ENCODE measurements at places on chromosomes 1 and 21.

- DNase-seq = no peak
Observed at GRCh38 chr1:239426821-239427475, 40.6 kb downstream of the CHRM3 start.

DNA sequence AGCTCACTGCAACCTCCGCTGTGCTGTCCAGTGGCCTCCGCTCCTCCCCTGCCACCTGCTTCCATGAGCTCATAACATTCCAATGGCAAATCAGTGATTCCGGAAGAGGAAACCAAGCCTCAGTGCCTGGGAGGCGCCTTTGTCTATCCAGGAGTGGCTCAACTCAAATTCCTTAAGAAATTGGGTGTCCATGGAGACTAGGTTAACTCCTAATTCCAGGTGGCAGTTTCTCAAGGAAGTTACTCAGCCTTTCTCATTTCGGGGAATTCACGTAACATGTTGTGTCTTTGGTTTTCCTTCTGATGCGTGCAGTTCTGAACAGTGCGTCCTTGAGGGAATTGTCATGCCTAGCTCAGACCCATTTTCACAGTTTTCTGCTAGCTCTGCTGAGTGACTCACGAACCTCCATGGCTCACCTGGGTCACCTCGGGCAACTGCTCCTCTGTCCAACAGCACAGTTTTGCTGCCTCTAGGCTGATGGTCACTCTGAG lies 89.9 kb upstream of the DSCAM start:
- no peak for DNase-seq

- no peak for DNase-seq
Observed at GRCh38 chr1:5405263-5405662, 587.0 kb downstream of the NPHP4 start.

DNA sequence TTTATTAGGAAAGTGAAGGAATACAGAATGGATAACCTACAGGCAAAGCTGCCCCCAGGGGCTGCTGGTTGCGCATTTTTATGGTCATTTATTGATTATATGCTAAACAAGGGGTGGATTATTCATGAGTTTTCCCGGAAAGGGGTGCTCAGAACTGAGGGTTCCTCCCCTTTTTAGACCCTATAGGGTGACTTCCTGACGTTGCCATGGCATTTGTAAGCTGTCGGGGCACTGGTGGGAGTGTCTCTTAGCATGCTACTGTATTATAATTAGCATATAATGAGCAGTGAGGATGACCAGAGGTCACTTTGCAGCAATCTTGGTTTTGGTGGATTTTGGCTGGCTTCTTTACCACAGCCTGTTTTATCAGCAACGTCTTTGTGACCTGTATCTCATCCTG lies 5.9 kb upstream of the ASAP3 start:
- DNase-seq = no peak

- no peak for DNase-seq
Observed at GRCh38 chr1:97281962-97282361, 560.4 kb downstream of the PTBP2 start.

- no peak for DNase-seq
Observed at GRCh38 chr1:225921734-225922709, 2.0 kb downstream of the PYCR2 start.

DNA sequence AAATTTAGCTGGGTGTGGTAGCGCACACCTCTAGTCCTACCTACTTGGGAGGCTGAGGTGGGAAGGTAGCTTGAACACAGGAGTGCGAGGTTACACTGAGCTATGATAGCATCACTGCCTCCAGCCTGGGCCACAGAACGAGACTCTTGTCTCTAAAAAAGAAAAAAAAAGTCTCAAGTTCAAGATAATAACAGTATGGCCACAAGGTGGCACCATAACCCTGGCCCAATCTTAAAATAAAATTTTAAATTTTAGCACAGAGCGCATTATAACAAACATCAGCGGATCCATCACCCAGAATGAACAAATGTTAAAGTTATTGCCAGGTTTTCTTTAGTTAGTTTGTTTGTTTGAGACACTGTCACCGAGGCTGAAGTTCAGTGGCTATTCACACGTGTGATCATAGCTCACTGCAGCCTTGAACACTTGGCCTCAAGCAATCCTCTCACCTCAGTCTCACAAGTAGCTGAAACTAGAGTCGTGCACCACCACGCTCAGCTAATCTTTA lies 2.9 kb upstream of the HTR6 start:
- no peak for DNase-seq

GRCh38 chr1:61441723-61442262 lies 283.1 kb downstream of the TM2D1 start:
- DNase-seq = no peak

DNA sequence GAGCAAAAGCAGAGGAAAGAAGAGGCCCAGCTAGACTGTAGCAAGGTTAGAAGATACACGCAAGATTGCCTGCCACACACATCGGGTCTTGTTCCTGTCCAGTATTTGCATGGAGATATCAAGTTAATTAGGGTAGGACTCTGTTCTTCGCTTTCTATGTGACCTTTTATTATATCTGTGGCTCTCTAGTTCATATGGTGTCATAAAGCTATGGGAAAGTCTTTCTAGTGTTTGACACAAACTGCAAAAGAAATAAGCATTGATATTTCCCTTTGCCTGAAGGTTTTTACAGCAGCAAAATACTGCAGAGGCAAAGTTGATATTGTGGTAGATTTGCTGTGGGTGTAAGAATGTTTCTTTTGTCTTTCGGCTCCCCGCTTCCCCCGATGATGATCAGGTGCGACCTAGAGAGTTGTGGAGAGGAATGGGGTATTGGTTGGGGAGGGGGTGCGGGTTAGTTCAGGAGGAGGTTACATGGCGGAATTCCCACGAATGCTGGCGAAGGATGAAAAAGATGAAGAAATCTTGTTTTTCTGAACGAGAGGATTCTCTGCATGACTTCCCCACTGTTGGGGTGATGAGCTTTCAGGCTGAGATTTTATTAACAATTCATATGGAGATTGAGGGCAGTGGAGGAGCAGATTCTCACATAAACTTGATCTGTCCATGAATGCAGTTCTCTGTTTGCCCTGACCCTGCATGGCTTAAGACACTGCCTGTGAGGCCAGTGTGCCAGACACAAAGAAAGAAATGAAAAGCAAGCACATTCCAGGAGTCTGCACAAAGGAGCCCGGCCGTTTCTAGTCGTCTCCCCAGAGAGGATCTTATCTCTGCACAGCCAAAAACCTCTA lies 550.2 kb downstream of the USP25 start:
- no peak for DNase-seq

DNA sequence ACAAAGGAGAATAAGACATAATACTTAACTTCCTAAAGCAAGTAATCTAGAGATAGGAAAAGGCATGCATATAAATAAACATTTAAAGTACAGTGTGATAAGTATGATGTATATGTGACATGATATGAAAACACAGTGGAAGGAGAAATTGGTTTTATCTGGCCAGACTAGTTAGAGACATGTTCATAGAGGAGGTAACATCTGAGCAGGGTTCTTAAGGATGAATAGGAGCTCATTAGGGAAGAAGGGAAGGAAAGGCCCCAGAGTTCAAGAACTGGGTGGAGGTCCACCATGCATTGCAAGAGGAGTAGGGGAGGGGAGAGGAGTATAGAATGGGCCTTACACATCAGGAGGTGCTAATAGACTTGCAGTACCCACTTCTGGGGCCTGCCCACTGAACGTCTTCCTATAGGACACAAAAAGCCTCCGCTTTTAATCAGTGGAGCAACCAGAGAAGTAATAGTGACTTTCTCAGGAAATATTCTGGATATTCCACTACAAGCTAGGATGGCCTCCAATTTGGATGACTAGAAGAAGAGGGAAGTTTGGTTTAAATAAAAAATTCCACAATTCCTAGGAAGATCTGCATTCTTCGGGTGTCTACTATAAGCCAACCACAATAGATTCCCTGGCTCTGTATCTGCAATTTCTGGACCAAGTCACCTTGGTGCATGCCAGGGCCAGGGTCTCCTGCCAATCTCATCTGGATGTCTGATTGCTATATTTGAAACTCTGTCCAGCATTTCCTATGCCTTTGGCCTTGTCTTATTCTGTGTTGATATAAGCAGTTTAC lies 41.9 kb downstream of the NGF start:
- no peak for DNase-seq

DNA sequence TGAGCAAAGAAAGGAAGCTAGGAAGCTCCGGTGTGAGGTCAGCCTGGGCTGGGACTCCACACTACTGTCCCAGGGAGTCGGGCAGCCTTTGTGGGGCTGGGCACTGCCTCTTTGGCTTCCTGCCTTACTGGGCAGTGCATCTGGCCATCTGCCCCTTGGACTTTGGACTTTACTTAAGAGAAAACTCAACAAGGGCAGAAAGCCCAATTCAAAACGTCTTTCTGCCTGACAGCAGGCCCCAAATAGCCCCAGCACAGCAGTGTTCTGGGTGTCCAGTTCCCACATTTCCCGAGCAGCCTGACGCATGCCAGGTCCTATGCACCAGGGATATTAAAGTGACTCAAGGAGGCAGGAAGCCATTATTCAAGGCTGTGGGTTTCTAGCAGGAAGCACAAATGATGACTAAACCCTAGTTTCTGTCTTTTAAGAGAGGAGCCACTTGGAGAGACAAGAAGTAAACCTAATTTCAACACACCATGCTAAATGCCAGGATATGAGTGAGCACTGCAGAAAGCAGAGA lies 37.9 kb upstream of the EDEM3 start:
- DNase-seq = no peak

Measured in GM12892 (cell line).